Activated CD8-positive, alpha-beta T cell treated with anti-CD3 and anti-CD28 coated beads for 36 hours (primary cell): ENCODE measurements at places on chromosomes 13 and 19. TPM values are rescaled to one million over a fixed set of nuclear protein-coding genes. Genes with fewer than 3 reads are reported as not detected.

Gene ZNF616
- total RNA-seq = 11.2 TPM

Gene R3HDM4
- total RNA-seq = 58.4 TPM

Gene ZNF729
- not detected for total RNA-seq

Gene C19orf85
- total RNA-seq = not detected

Gene GPC5
- total RNA-seq = 0.14 TPM

Gene ZNF575
- total RNA-seq = 2.0 TPM

Gene ARHGAP45
- total RNA-seq = 150 TPM

Gene TCF3
- total RNA-seq = 126 TPM

DNA sequence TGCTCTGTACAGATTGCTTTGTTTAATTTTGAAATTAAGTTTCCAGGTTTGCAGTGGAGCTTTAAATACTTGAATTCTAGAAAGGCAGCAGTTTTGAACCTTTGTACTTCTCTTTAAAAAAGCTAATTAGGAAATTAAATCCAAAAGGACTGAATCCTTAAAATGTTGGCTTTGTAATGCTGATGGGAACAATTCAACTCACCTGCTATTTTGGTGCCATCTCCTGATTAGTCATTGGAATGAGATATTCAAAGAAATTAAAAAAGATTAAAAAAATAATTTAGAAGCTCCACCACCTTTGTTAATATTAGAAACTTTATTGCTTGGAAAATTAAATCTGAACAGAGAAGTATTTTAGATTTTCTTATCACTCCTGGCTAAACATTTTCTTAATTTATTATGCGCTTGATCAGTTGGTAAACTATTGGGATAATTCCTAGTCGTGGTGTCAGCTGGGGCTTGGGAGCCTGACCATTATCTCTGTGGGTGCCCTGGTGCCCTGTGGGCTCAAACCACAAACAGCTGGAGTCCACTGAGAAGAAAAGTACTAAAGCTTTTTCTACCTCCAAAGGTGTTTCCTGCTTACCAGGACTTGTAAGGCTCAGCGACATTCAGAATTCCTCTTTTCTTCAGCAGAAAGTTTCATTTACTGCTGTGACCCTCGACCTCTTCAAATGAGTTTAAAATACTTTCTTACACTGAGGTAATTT, 540.4 kb downstream of the DIAPH3 start:
- DNase-seq = no peak

GRCh38 chr19:1105873-1106840, 2.4 kb downstream of the GPX4 start:
- DNase-seq = no peak

DNA sequence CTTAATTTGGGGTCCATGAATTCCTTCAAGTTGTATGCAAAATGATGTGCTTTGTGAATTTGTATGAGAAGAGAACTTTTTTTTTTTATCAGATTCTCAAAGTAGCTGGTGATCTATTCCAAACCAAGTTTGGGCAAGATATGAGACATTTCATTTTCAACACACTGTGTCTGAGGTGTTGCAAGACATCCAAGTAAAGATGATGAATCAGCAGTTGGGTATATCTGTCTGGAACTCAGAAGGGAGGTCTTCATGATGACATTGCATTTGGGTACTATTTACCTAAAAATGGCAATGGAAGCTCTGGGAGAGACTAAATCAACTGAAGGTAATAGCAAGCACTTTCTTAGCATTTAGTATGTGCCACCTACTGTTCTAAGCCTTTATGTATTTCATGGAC, 2.8 kb downstream of the FAM124A start:
- DNase-seq = no peak

GRCh38 chr19:39401549-39402345, 4.9 kb upstream of the ZFP36 start:
- peak; percentile 95 for DNase-seq

GRCh38 chr13:48405875-48406274, 7.0 kb downstream of the LPAR6 start:
- no peak for DNase-seq

DNA sequence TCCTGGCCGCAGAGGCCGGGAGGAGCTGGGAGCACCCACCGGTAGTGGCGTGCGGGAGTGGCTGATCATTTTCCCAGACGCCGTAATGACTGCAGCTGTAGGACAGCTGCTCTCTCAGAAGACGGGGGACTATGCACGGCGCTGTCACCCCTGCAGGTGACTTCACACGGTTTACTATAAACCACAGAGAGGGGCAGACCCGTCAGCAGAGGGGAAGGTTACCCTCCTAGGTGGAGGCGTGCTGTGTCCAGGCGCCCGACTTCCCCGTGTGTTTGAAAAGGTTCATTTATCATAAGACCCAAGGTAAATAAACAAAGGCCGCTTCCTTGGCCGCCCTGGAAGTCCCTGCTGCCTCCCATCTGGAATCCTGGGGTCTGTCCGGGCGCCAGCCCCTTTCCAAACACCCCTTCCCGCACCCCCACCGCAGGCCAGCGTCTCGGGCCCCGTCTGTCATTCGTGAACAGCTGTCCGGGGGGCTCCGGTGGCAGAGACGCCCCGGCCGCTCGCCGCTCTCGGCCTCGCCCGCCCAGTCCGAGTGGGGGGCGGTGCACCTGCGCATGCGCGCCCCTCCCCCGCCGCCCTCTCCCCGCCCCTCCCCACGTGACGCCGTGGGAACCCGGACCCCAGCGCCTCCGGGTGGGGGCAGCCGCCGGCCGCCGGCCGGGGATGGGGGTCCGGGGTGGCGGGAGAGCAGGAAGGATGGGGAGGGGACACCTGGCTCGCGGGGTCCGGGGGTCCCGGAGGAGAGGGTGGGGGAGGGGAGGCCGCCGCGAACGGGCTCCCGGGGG, 915 bp downstream of the SHC2 start:
- DNase-seq = peak; percentile 59

GRCh38 chr19:54707962-54708361, 16.3 kb upstream of the KIR3DL3 start:
- peak; percentile 33 for DNase-seq

DNA sequence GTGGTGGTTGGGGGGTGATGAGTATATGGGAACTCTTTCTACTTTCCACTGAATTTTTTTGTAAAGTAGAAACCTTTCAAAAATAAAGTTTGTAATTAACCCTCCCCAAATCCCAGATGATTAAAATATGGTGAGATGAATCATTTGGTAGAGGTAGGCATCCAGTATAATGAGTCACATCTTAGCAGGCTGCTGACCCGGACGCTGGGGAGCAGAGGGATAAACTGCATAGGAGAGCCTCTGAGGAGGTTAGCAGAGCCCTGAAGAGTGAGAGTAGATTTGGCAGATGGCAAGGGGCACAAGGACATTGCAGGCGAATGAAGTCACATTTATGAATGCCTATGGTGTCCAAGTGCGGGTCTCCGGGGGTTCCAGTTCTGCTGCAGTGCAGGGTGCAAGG, 293.8 kb downstream of the FGF9 start:
- no peak for DNase-seq

DNA sequence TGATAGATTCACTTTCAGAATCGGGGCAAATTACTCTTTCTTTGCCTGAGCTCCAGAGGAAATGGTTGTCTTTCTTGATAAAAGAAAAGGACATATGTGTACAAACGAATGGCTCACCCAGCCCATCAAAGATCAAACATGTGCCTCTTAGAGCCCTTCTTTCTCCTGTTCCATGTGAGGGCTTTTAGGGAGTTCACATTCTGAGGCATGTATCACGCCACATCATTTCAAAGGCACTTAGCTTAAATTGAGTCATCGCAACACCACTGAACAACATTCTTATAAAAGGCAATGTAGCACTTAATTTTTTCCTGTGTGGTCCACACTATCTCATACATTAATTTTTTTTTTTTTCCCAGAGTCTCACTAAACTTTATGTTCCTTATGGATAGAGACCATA, 521.0 kb downstream of the SUCLA2 start:
- DNase-seq = no peak

DNA sequence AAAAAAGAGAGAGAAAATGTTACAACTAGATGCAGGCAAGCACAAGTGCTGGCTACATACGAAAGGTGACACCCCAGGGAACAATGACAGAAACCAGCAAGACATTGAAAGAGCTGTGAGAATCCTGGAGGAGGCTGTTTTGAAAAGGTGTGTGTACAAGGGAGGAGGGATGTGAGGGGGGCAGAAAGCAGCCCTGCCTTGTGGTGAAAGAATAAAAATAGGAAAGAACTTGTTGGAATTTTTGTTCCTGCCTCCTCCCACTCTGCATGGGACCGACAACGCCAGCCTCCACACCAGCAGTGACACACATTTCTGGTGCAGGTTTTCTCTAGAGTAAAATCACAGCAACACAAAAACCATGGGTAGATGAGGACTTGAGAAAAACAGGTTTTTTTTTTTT, 1258.6 kb downstream of the PCDH9 start:
- no peak for DNase-seq

GRCh38 chr13:65866138-65866537, 1364.0 kb downstream of the PCDH9 start:
- no peak for DNase-seq

- DNase-seq = peak; percentile 54
These were observed 3.7 kb downstream of the FUZ start for GRCh38 chr19:49809160-49809940.

GRCh38 chr13:102914339-102914930, 68.6 kb downstream of the ERCC5 start:
- no peak for DNase-seq

- DNase-seq = no peak
These were observed 80.7 kb upstream of the OLFM4 start for GRCh38 chr13:52947921-52948373.

- no peak for DNase-seq
These were observed 306.9 kb downstream of the KLF5 start for GRCh38 chr13:73365681-73366080.

DNA sequence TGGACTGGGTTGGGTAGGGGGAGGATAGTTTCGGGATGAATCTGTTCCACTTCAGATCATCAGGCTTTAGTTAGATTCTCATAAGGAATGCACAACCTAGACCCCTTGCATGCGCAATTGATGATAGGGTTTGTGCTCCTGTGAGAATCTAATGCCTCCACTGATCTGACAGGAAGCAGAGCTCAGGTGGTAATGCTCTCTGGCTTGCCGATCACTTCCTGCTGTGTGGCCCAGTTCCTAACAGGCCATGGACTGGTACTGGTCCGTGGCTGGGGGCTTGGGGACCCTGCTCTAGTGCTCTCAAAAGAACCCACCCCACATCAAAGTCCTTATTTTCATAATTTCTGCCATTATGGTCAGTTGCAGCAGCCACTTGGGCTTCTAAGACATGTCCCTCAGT, 30.1 kb downstream of the DNAJC3 start:
- no peak for DNase-seq

DNA sequence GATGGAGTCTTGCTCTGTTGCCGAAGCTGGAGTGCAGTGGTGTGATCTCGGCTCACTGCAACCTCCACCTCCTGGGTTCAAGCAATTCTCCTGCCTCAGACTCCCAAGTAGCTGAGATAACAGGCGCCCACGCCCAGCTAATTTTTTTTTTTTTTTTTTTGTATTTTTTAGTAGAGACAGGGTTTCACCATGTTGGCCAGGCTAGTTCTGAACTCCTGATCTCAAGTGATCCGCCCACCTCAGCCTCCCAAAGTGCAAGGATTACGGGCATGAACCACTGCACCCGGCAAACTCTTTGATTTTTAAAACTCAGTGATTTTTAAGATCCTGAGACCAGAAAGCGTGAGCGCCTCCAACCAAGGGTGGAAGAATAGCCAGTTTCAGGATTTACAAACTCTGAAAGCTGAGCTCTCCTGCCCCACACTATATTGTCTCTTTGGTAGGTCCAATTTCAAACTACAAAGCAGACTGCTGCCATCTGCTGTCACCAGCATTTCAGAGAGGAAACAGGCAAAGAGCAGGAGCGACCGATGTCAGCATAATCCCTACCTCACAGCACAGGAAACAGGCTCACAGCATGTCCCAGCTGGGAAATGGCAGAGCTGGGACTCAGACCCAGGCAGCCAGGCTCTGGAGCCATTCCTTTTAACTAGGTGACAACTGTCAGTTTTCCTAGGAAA, 9.2 kb downstream of the NOSIP start:
- peak; percentile 52 for DNase-seq

DNA sequence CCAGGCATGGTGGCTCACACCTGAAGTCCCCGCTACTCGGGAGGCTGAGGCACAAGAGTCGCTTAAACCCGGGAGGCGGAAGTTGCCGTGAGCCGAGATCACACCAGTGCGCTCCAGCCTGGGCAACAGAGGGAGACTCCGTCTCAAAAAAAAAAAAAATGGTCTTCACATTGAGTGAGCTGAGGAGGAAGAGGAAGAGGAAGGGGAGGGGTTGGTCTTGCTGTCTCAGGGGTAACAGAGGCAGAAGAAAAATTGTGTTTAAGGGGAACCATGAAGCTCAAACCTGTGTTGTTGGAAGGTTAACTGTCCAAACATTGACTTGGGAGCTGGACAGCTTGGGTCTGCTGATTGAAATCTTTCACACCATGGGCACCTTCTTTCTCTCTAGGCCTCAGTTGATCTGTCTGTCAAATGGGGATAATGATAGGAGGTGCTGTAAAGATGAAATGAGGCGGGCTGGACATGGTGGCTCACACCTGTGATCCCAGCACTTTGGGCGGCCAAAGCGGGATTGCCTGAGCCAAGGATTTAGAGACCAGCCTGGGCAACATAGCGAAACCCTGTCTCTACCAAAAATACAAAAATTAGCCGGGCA, 9.8 kb upstream of the SLC44A2 start:
- no peak for DNase-seq

- DNase-seq = no peak
These were observed 1.2 kb downstream of the RAB11B start for GRCh38 chr19:8391198-8392016.

DNA sequence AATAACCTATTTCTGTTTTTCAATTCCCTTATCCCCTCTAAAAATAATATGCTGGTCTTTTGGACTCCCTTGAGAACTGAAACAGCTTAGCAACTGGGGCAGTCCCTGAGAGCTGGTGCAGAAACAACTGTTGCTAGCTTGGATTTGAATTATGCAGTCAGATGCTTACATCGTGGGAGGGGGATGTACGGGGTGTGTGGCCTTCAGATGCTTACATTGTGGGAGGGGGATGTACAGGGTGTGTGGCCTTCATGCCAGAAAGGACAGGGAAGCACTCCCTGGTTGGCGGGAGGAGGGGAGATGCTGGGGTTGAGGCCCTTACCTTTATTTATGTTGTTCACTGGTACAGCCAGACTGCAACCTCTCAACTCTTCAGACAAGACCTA, 25.6 kb downstream of the LRCH1 start:
- DNase-seq = peak; percentile 68

GRCh38 chr19:38707512-38708114, 36.7 kb downstream of the CAPN12 start:
- no peak for DNase-seq

GRCh38 chr19:17002455-17002854, 24.2 kb downstream of the CPAMD8 start:
- DNase-seq = no peak
